ENCODE measurements at places on chromosomes 4 and X.

DNA sequence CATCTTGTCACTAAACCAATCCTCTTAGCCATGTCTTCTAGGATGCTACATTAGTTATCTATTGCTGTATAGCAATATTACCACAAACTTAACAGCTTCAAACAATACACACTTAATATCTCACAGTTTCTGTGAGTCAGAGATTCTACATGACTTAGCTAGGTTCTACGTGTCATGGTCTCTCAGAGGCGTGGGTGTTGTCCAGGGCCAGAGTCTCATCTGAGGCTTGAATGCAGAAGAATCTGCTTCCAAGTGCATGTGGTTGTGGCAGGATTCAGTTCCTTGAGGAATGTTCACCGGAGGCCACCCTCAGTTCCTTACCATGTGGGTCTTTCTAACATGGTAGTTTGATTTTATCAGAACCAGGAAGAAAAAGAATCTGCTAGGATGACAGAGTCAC is 26.4 kb downstream of the PPP1R2C start:
- DNase-seq: no peak

DNA sequence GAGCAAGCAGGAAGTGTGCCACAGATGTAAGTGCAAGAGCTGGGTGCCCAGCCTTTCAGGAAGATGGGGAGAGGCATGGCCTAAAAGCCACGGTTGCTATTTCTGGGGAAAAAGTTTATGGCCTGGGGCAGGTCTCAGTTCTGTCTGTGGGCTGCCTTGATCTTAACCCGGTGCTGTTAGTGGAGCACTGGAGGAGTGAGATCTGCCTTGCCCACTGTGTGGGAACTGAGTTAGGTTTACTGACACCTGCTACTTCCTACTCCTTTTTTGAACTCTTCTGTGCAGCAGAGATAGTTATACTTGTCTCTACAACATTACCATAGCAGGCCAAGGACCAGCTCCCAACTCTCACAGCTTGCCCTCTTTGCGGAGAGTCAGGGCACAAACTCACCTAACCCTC is 76.5 kb downstream of the ITM2A start:
- DNase-seq: no peak

GRCh38 chrX:56795309-56795868 is 66.3 kb downstream of the NBDY start:
- no peak for DNase-seq

DNA sequence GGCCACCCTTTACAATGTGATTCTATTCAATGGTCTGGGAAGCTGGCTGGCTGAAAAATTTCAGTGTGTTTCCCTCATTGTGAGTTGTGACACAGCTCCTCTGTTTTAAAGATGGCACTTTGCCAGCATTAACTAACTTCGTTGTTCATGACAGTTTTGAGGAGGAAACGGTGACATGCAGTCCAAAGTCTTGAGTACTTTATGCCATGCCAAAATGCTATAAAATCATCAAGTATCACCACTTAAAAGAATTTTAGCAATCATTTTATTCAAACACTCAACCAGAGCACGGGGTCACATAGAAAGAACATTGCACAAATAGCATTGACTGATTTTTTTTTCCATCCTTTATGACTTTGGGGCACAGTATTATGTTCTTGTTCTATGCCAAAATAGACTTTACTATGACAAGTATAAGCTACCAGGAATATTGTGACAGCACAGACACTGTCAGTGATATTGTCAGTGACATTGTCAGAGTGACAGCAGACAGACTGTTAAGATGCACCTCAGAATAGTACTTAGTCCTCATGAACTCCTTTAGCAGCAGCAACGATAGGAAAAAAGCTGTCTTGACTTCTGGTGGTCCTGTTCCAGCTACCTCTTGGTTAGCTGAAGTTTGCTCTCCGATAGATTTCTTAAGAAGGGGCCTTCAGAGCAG is 46.7 kb downstream of the CXCL13 start:
- no peak for DNase-seq

GRCh38 chr4:166535865-166536264 is 662.8 kb downstream of the TLL1 start:
- no peak for DNase-seq

DNA sequence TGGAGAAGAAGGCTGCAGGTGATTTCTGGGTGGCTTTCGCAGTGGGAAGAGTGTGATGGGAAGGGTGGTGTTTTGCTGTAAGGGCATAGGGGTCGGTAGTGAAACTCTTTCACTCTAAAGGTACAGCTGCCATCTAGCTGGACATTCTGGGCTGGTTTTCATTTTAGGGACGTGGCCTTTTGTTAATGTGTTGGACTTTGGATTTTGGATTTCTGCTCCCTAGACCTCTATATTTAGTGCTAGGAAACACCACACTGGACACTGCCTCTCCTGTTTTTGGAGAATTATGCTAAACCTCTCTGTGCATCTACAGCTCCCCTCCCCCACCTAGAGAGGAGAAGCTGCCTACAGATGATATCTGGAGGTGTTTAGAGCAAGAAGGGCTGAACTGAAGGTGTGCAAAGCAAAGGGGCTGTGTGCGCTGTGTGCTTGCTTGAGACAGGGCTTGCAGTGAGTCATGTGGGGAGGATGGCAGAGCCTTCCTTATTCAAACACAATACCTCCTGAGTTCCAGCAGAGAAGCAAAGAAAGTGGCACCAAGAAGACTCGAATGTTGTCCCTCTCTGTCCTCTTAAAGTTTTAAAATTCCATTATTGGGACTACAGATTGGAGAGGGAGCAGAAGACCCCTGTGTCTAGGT is 47.9 kb downstream of the STARD8 start:
- no peak for DNase-seq

All from T-helper 9 cell (primary cell).